CD4-positive, alpha-beta T cell treated with Interleukin-17A for 1 hour (primary cell): ENCODE measurements at places on chromosomes 5 and 9.

DNA sequence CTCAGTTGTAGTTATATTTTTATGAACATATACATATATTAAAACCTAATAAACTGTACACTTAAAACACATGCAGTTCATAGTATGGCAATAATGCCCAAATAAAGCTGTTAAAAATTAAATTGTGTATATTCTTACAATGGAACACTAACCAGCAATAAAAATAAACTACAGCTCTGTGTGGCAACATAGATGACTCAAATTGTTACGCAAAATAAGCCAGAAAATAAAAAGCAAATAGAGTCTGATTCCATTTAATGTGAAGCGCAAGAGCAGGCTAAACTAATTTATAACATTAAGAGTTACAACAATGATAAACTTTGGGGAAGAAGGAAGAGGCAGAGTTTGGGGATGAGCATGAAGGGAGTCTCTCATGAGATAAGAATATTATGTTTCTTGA is 597.3 kb downstream of the TLE1 start:
- DNase-seq: no peak

GRCh38 chr9:82938426-82939218 is 124.3 kb downstream of the RASEF start:
- no peak for DNase-seq

- DNase-seq: no peak
Observed at GRCh38 chr5:111551569-111552275, 39.4 kb upstream of the STARD4 start.

- no peak for DNase-seq
Observed at GRCh38 chr5:169020102-169020501, 280.8 kb downstream of the SLIT3 start.

DNA sequence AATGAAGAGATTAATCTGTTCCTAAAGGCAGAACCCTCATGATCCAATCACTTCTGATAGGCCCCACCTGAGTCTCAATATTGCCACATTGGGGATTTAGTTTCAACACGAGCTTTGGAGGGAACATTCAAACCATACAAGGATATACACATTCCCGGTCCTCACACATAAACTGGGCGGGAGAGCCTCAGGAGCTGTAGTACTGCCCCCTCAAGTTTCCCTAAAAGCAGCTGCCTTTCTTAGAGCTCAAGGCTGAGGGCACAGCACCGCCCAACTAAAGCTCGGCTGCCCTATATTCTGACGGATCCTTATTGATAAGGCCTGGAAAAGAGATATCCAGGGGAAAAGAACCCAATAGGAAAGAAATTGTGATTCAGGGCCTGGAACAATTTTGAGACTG is 83.0 kb downstream of the GADD45G start:
- no peak for DNase-seq

DNA sequence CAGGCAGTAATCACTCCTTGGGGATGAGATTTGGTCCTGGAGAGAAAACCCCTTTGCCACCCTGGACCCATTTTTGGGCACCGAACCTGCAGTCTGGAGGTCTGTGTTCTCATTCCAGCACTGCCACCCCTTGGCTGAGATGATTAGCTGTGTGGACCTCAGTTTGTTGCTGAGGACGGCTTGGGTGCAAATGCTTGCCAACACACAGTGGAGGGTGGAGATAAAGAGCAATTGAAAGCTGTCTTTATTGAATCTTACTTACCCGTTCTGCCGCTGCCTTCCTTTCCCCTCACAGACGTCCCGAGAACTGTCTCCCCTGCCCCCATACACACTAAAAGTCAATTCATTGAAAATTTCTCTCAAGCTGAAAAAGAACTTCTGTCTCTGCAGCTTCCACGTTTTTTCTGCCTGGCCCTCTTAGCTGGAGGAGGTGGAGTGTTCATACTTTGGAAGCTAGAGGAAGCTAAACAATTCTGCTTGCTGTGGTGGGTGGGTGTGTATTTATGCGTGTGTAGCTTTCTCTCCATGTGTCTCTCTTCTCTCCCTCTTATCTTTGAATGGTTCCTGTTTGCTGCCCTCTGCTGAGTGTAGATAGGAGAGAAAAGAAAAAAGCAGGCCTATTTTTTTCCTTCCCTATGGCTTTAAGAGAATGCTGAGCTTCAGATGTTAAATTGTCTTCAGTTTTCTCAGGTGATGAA is 6.6 kb downstream of the GALNT10 start:
- peak; percentile 39 for DNase-seq

DNA sequence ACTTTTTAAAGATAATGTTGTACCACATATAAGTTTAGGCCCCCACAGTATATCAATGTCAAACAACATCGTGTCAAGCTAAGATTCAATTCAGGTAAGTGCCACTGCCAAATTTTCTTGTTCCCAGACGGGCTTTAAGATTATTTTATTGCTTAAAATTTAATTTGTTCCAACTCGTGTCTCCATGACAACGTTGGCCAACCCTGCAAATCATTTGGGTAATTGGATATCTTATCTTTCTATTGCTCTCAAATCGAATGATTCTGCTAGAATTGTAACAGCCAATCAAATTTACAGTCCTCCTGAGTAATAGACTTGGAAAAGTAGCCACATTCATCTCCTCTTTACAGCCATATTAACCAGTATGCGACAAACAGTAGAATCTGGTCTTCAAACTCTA is 19.5 kb downstream of the TLE1 start:
- no peak for DNase-seq

DNA sequence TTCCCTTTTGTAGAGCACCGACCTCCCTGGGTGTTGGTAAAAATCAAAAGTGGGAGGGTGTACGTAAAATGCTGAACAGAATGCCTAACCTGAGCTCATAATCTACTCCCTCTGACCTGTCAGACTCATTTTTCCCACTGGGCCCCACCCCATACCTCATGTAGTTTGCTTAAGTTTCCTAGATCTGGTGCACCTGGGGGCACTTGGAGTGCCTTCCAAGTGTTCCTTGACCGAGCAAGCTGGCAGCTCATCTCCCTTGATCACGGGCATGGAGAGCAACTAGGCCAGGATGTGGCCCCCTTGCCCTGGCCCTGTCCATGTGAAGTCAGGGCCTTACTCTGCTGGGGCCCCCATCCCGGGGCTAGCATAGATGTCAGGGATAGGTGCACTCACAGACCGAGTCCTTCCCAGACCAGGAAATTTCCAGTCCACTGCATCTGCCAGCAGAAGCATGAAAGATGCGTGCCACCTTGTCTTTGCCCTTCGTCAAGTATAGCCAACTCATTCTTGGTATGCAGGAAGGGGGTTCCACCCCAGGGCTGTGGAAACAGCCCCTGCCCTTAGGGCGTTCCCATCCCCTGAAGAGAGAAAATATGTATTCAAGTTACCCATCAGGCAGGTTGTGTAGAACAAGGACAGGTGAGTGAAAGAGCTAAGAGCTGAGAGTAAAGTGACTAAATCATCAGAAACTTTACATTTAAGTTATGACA is 41.9 kb downstream of the SLC22A5 start:
- DNase-seq: peak; percentile 52

GRCh38 chr5:65902104-65902503 is 24.3 kb upstream of the ERBIN start:
- DNase-seq: no peak

DNA sequence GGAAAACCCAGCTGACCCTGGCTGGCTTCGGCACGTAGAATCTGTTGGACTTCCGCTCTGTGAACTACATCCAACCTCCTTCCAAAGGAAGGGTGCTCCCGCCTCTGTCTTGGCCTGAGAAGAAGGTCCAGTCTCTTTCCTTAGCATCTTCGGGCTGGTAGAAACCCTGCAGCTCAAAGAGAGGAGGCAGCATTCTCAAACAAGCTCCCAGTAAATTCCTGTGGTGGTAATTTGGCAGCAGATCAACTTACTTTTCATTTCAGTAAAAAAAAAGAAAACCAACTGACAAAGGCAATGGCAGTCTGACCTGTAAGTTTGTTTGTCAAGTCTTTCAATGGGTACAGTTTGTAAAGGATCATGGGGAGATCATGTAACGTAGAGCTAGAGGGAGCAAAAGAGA is 176.7 kb downstream of the MED10 start:
- no peak for DNase-seq

DNA sequence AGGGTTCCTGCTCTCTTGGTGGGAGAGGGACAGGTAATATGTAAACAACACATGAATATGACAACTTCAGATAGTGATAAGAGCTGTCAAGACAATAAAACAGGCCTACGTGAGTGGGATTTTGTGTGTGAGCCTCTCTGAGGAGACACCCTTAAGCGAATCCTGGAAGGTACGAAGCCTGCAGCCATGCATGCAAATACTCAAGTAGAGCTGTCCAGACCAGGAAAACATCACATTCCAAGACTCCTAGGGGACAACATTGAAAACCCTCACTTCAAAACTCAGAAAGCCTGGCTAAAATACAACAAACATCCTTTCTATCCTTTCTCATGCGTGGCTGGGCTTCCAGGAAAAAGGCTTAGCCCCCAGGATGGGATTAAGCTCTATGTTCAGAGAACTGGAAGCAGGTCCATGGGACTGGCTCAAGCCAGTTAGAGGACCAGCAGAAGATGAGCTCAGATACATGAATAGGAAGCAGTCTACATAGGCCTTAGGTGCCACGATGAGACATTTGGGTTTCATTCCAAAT is 124.8 kb upstream of the IQGAP2 start:
- no peak for DNase-seq

GRCh38 chr5:115050866-115051265 is 118.8 kb downstream of the TRIM36 start:
- no peak for DNase-seq

GRCh38 chr9:78280982-78281668 is 15.8 kb upstream of the PSAT1 start:
- DNase-seq: no peak

DNA sequence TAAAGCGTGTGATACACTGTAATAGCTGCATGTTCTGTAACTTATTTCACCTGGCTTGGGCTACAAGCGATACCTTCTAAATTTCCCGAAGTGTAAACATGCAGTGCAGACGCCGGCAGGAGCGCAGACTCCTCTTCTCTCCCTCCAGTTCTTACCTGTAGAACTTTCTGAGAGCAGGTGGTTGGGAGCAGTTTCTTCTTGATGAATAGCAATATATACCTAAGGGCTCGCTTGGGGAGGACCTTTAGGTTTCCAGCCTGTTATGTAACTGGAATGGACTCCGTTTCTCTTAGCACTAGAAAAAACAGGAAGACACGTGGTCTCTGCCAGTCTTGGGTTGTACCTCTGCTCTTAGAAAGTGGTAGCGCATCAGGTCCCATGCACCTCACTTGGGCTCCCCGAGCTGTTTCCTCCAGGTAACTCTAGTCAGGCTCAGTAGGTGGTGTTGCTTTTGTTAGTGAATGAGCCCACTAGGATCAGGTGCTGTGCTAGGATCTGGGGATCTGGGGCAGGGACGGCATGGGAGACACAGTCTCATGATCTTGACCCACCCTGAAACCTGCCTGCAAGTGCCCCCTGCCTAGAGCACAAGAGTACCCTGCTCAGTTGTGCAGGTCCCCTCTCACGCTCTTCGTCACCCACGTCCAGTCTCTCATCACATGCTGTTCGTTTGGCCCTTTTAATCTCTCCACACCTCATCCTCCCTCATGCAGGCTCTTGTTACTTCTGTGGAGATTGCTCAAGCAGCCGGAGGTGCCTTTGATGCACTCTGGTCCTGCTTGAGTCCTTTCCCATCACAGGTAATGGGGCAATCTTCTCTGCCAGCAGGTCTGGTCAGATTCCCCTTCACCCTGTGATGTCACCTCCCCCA is 2.8 kb downstream of the TENT4A start:
- DNase-seq: peak; percentile 65

- DNase-seq: no peak
Observed at GRCh38 chr5:11777096-11777495, 127.2 kb downstream of the CTNND2 start.

DNA sequence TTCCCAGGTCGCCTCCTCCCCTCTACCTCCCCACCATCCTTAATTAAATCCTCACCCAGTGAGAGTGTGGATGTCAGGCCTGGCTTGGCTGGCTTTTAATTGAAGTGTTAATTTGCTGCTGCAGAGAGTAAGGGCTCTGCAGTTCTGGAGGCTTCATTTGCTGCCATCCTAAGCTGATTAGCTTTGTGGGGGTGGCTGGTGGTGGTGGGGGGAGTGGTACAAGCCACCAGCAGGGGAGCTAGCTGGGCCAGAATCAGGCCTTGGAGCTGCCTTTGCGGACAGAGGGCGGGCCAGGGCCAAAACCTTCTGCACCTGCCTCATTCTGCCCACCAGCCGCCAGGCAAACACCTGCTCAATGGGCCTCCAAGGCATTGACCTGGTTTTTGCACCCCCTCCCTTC is 26.8 kb upstream of the TIFAB start:
- no peak for DNase-seq

DNA sequence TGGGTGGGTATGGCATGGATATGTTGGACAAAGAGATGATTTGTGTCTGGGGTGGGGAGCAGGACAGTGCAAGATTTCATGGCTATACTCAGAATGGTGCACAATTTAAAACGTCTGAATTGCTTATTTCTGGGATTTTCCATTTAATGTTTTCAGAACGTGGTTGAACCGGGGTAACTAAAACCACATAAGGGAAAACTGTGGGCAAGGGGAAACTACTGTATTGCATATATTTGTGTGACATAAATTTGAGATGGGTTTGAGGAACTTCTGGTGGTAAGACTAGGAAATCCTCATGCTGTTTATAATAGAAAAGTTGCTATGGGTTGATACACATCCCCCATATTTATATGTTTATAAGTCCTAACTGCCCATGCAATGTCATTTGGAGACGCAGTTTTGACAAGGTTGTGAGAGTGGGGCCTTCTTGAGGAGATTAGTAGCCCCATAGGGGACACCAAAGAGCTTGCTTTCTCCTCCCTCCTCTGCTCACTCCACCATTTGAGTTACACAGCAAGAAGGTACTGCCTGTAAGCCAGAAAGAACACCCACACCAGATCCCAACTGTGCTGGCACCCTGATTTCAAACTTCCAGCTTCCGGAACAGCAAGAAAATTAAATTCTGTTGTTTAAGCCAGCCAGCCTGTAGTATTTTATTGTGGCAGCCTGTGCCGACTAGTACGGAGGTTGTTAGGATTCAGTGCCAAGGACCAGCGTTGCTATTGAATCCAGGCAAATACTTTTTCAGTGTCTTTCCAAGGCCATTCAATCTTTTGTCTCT is 2118.9 kb downstream of the MAT2B start:
- no peak for DNase-seq

GRCh38 chr9:35342221-35342958 is 147.5 kb upstream of the RUSC2 start:
- DNase-seq: no peak

GRCh38 chr9:114733816-114734215 is 51.8 kb upstream of the TEX48 start:
- DNase-seq: no peak

DNA sequence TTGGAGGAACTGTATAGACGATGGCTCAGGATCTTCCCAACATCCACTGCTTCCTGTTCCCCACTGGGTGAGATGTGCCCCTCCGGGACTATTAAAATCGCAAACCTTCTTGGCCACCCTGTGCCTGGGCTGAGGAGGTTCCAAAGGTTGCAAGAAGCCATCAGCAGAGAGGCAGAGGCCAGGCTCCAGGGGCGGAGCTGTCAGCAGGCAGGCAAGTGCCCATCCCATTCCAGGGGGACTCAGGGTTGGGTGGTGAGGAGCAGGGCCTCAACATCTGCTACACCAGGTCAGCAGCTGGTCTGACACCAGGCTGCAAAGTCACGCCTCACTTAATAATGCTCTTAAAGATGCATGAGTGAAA is 2.2 kb downstream of the BTNL3 start:
- DNase-seq: no peak
